ENCODE measurements at places on chromosomes 7 and 10. TPM values are rescaled to one million over a fixed set of nuclear protein-coding genes. Genes with fewer than 3 reads are reported as not detected.

DNA sequence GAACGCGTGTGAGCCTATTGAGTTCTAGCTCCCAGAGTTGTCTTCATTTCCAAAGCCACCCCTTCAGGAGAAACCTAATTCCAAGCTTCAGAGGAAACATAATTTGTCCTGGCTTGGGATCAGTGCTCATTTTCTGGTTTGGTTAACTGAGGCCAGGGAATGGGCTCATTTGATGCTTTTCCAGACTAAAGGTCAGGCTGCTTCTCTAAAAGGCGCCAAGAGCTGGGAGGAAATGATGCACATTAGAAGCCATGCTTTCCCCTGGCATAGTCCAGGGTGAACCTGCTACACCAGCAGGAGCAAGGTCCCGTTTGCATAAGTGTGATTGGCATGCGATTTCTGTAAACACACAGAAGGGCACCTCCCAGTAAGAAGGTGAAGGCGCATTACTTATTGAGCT, 435.0 kb downstream of the GALNT17 start:
- DNase-seq: no peak

DNA sequence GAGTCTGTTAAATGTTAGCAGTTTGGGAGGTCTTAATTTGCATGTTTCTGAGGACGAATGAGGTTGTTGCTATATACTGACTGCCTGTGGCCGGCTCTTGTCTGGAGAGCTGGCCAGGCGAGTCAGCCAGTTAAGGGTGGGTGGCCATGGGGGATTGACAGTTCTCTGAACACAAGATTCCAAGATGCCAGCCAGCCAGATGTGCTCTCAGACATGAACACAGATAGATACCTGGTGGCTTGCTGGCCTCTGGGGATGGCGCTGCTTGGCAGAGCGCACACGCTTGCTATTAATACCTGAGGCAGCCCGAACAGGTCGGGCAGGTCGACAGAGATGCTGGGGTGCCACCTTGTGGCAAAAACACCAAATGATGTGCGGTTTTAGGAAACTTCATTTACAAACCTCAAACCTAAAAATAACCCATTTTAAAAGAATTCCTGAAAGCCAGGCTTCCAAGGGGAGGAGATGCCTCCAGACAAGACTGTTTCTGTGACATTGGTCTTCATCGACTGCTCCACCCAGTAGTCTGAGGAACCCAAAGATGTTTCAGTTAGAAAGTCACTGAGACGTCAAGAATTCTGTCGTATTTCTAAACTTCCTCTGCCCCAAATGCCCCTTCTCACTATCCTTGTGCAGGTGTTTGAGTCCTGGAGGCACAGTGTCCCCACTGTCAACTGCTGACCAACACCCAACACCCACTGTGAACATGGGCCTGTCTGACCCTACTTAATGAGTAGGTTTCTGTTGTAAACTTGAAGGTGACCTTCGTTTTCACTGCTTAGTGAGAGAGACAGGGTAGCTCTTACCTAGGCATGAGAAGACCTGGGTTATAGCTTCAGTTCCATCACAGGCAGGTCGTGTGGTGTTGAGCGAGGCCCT, 123.4 kb downstream of the NT5C2 start:
- DNase-seq: peak; percentile 65

DNA sequence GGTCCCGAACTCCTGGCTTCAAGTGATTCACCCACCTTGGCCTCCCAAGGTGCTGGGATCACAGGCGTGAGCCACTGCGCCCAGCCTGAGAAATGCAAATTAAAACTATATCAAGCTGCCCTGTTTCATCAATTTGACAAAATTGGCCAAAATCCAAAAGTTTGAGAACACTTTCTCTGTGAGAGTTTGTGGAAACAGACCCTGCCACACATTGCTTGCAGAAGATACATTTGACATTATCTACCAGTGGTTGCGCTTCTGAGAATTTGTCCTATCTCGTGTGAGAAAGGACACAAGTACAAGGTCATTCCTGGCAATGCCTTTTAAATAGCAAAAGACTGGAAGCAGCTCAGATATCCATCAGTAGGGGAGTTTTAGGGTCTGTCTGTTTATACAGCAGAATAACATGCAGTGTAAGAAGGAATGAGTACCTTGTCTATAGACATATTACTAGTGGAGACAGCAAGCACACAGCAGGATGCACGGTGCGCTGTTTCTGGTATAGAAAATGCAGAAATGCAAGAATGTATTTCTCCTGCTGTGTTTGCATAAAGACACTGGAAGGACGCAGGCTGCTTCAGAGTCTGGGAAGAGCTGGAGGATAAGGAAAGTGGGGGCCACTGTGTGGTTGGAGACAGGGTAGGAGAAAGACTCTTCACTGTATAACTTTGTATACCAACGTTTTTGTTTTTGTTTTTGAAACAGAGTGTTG, 4.3 kb downstream of the LHPP start:
- DNase-seq: no peak

DNA sequence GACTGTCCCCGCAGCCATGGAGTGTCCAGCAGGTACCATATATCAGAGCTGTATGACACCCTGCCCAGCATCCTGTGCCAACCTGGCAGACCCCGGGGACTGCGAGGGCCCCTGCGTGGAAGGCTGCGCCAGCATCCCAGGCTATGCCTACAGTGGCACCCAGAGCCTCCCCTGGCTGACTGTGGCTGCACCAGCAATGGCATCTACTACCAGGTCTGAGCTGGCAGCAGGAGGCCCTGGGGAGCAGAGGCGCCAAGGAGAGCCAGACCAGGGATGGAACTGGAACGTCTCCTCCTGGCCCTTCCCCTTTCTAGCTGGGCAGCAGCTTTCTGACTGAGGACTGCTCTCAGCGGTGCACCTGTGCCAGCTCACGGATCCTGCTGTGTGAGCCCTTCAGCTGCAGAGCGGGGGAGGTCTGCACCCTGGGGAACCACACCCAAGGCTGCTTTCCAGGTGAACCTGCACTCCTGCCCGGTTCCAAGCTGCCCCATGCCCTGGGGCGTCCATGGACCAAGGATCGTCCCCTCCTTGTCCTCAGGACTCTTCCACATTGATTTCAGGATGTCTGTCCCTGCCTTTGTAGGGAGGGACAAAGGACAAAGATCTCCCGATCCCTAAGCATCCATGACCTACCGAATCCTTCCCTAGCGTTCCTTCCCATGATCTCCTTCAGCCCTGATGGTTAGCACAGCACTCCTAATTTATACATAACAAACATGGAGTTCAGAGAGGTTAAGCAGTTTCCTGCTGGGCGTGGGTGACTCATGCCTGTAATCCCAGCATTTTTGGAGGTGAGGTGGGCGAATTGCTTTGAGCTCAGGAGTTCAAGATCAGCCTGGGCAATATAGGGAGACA, 33.3 kb downstream of the EPHB4 start:
- DNase-seq: no peak

- DNase-seq: no peak
Observed at GRCh38 chr10:50439187-50439586, 184.6 kb downstream of the SGMS1 start.

DNA sequence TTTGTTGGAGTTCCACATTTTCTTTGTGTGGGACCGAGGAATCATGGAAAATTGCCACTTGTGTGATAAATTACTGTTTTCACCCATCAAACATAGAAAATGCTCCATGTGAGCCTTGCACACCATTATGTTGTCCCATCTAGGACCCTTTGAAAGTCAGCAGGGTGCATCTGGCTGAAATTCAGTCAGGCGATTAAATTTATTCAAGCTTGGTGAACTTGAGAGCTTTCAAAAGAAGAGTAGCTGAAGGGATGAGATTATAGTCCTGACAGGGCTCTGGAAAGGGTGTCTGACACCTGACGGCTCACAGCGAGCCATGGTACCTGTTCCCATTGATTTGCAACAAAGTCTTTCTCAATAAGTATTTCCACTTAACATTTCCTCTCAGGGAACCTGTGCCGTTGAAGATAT, 399.7 kb upstream of the ETV1 start:
- no peak for DNase-seq

CFAP46 gene
- 1.7 TPM for total RNA-seq

GRCh38 chr7:122136639-122137245, 7.3 kb downstream of the AASS start:
- DNase-seq: no peak

LRRN3 gene
- 9.9 TPM for total RNA-seq

SMC3 gene
- 23.8 TPM for total RNA-seq

Measured in left cardiac atrium (tissue), 4 donors.